Omental fat pad (tissue), 4 donors: ENCODE measurements at places on chromosomes 16 and 17.

GRCh38 chr17:74920306-74920620 lies 2.8 kb downstream of the USH1G start:
- DNase-seq = no peak

DNA sequence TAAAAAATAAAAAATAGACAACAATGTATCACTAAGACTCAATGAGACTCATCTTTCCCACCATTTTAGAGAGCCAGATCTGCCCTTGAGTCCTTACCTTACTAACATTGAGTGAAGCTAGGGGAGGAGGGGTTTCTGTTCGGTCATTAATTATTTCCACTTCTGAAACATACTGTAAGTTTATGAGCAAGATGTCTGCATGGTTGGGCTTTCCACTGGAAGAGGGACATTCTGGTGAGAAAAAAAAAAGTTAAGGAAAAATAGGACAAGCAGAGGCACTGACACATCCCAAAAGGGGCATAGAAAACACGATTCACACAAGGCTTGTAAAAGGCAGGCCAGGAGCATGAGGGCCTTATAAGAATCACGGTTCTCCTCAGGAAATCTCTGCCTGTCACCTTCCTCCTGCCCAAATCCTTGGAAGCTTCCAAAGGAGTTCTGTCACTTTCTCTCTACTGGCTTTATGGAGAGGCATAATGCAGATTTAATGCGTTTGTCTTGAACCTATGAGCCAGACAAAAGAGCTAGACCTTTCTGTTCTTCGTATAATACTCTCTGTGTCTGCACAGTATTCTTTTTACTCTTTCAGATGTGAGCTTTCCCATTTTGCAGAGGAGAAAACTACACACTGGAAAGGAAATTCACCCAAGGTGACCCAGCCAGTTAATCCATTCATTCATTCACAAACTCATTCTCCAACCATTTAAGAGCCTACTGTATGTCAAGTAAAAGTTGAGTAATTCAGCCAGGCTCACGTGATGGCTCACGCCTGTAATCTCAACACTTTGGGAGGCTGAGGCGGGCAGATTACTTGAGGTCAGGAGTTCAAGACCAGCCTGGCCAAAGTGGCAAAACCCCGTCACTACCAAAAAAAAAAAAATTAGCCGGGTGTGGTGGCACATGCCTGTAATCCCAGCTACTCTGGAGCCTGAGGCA lies 2.5 kb downstream of the LSM12 start:
- no peak for DNase-seq

DNA sequence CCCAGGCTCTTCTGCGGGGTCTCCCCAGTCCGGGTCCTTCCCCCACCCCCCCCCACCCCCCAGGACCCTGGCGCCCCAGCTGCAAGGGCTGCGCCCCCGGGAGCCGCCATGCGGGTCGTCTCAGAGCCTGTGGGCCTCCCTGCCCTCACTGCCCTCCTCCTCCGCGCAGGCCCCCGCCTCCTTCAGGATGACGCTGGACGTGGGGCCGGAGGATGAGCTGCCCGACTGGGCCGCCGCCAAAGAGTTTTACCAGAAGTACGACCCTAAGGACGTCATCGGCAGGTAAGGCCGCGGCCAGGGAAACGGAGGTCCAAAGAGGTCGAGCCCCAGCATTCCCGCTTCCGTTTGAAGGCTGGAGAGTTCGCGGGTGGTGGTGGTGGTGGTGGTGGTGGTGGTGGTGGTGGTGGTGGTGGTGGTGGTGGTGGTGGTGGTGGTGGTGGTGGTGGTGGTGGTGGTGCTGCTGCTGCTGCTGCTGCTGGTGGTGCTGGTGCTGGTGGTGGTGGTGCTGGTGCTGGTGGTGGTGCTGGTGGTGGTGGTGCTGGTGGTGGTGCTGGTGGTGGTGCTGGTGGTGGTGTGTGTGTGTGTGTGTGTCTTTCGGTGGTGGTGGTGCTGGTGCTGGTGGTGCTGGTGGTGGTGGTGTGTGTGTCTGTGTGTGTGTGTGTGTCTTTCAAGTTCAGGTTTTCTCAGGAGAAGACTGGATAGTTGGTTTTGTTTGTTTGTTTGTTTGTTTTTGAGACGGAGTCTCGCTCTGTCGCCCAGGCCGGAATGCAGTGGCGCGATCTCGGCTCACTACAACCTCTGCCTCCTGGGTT lies 615 bp downstream of the PHKG2 start:
- no peak for DNase-seq

DNA sequence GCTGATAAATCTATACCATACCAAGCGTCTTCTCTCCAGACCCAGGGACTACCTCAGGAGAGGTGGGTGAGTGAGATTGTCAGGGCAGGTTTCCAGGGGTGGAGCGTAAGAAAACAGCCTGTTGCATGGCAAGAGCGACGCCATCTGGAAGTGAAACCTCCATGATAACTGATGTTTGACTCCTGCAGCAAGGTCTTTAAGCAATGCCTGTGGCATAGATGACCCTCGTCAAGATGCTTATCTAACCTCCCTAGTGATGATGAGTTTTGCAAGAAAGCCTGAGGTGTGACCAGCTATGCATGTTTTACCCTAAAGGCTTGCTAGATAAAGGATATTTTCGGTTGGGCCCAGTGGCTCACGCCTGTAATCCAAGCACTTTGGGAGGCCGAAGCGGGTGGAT lies 71.6 kb downstream of the GSG1L start:
- no peak for DNase-seq

DNA sequence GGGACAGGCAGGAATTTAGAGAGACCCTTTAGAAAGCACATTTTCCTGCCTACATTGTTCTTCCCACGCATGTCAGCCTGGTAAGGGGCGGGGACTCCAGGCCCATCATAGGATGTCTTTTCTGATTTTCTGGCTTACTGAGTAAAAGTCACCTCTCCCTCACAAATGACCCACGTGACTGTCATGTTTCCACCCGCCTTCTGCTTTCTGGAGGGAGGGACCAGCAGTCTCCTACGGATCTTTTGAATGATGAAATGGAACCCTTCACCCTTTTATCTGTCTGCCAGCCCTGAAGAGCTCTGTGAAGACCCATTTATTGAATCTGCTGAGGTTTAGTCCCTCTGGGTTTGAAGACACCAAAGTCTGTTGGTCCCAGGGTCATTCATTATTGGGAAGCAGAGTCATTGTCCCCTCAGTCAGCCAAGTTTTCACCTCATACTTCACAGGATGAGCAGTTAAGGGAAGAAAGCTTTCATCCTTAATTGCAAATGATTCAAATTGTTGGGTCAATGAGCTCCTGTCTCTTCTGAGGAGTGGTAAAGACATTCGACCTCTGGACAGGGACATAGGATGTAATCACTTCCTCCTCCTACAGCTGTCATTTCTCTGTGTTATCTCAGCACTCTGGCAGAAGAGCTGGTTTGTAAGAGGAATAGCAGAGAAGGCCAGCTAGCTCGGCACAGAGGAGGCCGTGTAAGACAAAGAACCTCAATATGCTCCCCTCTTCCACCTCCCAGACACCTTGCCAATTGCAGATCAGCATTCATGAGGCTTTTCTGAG lies 446.1 kb downstream of the HS3ST3B1 start:
- DNase-seq = no peak

DNA sequence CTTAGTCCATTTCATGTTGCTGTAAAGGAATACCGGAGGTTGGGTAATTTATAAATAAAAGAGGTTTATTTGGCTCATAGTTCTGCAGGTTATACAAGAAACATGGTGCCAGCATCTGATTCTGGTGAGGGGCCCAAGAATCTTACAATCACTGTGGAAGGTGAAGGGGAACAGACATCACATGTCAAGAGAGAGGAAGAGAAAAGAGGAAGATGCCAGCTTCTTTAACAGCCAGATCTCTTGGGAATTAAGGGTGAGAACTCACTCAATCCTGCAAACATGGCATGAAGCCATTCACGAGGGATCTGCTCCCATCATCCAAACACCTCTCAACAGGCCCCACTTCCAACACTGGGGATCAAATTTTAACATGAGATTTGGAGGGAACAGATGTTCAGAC lies 49.5 kb downstream of the BMERB1 start:
- DNase-seq = no peak

DNA sequence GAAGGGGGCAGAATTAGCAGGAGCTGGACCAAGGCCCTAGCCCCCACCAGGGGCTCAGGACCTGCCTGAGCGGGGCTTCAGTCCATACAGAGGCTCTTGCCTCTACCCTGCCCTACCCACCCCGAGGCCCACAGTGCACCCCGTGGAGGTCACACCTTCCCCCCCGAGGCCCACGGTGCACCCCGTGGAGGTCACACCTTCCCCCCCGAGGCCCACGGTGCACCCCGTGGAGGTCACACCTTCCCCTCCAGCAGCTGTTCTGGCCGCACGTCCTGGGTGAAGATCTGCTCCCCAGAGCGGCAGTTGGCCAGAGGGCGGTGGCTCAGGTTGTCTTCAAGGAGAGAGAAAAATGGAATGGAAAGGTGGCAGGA lies 11.4 kb downstream of the CASKIN2 start:
- DNase-seq = no peak

- no peak for DNase-seq
These were observed 17.0 kb upstream of the ITGAE start for GRCh38 chr17:3817851-3818605.

DNA sequence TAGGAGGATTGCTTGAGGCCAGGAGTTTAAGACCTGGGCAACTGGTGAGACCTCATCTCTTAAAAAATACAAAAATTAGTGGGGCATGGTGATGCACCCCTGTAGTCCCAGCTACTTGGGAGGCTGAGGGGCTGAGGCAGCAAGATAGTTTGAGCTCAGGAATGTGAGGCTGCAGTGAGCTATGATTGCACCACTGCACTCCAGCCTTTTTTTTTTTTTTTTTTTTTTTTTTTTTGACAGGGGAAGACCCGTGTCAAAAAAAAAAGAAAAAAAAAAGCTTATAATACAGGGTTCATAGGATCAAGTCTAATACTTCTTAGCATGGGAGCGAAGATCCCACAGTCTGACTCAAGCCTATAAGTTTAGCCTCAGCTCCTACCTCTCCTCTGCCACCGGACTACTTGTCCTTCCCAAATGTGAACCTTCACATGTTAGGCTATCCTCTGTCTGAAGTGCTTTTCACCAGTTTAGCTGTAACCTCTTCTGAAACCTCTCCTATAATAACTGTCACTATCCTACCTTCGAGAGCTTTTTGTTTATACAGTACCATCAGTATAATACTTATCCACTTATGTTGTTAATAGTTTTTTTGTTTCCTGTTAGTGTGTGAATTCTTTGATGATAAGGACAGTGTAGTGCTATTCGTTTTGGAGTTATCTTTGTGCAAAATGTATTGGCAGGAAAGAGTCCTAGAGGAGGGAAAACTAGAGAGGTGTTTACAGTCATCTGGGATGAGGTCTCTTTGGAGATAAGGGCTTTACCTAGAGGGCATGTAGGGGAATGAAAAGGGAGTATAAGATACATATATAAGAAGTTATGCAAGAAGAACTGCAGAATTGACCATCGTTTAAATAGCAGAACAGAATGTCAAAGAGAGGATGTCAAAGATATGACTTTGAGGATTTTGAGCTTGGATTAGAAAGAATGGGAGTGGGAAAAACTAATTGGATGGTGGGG lies 15.5 kb downstream of the CPD start:
- no peak for DNase-seq

DNA sequence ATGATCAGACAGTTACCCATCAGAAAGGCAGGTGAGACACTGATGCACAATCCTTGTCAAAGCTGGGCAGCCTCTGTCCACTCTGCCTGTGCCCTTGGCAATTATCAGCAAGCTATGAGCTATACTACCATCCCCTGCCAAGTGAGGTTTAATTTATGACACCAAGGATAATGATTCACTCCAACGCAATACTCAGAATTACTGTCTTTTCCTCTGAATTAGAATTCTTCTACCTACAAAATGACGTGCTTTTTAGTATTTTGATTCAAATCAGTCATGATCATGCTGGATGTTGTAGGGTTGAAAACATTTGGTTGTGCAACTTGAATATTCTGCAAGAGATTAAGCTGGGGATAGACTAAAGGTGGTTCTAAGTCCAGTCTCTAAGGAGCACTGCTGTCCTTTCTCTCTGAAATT lies 116.8 kb upstream of the SOX9 start:
- no peak for DNase-seq

- DNase-seq = no peak
These were observed 9.3 kb downstream of the CTRB2 start for GRCh38 chr16:75197522-75198134.

DNA sequence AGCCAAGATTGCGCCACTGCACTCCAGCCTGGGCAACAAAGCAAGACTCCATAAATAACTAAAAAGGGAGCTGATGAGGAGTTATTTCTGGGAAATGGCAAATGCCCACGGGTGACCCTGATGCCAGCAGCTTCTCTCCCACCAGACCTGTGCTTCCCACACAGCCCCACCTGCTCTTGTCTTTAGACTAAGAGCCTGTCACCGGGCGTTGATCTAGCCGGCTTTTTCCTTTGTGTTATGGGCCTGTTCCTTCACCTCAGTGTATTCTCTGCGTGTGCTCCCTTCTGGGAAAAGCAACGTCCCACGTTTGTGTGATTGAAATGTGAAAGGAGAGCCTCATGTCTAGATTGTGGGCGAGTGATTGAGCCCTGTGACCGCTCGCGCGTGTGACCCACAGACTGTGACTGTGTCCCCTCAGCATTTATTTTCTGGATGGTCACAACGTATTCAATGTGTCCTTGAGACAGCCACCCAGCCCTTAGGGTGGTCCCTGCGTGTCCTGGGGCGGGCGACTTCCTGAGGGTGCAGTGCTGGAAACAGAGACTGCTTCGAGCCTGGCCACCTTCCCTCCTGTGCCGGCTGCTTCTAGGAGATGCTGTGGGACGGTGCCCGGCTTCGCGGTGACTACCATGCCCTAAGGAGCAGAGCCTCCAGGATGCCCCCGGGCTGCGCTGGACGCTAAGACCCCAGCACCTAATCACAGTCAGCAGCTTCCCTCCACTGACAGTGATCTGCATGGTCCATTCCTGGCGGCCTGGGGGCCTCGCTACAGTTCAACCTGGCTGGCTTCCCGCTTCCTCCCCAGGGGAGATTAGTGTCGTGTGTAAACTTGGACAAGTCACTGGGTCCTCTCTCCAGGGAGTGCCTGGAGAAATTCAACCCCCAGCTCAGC lies 7.8 kb upstream of the RNPS1 start:
- no peak for DNase-seq

DNA sequence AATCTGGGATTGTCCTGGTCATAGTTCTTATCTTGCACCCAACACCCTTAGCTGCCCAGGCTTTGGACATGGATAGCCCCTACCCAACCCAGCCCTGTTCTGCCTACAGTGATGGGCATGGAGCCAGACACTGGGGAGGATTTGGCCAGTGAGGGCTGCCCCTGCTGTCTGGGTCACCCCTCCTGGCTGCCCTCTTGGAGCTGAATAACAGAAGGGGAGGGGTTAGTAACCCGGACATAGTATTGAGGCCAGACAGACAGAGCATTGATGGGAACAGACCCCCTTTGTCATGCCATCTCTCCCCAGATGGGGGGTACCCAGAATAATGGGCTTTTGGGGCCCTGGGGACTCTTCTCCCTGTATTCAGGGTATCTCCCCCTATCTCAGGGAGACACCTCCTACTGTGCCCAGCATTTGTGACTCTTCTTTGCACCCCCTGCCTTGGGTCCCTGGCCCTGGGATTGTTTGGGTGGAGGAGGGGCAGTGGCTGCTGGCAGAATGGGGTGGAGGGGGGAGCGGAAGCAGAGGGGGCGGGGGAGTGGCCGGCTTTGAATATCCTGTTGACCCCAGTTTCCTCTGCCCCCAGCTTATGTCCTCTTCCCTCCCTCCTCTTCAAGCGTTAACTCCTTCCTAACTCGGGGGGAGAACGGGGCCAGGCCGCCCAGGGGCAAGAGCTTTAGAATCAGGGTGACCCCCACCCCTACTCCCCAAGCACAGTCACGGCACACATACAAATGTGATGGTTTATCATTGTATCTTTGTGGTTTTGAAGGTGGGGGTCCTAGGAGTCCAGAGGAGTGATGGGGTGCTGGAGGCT lies 17.0 kb downstream of the GJD3 start:
- no peak for DNase-seq
